Body of pancreas (tissue), 4 donors: ENCODE measurements at places on chromosomes 1 and 21.
A peak's percentile ranks its signal among the peaks of the same experiment; 100 is the strongest.

DNA sequence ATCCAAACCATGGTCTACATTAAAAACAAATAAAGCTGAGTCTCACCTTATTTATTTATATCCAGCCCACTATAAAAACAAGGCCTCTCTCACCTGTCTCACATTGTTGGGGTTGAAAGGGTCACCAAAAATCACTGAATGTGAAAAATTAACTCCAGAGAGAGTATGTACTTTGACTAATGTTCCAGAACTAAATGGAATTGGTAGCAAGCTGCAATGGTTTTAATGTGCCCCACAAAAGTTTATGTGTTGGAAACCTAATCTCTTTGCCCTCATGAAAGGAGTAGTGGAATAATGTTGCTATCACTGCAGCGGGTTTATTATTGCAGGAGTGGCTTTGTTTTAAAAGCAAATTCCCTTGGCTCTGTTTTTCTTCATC is 230.3 kb downstream of the LTN1 start:
- no peak for DNase-seq

- peak; percentile 63 for DNase-seq
Measured at GRCh38 chr1:206925106-206925736, 3.5 kb upstream of the FCMR start.

DNA sequence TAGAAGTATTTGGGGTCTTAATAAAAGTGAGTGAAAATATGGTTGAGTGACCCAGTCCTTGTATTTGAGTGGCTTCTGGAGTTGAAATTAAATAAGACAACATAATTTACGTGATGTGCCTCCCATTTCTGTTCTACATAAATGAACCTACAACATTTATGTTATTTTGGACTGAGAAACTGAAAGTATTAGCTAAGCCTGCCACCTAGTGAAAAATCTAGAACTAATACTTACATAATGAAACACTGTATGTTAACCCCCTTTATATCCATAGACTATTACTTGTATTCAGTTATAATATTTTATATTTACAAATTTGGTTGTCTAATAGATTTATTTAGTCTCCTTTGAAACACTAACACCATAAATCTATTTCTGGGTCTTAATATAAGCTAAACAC is 298.9 kb downstream of the KCNT2 start:
- DNase-seq = no peak

DNA sequence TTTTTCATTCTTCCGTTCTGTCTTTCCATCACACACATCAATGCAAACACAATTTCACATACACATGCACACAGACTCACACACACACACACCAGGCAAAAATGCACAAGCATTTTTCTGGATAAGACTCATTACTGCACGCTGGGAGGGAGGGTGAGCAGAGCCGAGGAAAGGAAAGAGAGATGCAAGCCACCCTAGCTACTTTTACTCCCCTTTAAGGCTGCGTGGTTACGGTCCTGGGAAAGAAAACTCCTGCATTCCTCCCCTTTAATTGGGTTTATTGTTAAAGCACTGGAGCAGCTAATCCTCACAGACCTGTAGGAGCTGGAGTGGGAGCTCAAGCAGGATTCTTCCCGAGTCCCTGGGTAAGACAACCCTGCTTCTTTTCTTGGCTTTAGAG is at the start of gene CAMK1G:
TSS of gene CAMK1G (plus strand) at position 307 of the 400 bp plus-strand sequence. CDS start 11,270 bp downstream, outside the sequence.
- DNase-seq = no peak

- DNase-seq = no peak
Measured at GRCh38 chr21:31267644-31268043, 76.4 kb downstream of the TIAM1 start.

- DNase-seq = no peak
Measured at GRCh38 chr1:176017722-176018121, 189.4 kb downstream of the COP1 start.

DNA sequence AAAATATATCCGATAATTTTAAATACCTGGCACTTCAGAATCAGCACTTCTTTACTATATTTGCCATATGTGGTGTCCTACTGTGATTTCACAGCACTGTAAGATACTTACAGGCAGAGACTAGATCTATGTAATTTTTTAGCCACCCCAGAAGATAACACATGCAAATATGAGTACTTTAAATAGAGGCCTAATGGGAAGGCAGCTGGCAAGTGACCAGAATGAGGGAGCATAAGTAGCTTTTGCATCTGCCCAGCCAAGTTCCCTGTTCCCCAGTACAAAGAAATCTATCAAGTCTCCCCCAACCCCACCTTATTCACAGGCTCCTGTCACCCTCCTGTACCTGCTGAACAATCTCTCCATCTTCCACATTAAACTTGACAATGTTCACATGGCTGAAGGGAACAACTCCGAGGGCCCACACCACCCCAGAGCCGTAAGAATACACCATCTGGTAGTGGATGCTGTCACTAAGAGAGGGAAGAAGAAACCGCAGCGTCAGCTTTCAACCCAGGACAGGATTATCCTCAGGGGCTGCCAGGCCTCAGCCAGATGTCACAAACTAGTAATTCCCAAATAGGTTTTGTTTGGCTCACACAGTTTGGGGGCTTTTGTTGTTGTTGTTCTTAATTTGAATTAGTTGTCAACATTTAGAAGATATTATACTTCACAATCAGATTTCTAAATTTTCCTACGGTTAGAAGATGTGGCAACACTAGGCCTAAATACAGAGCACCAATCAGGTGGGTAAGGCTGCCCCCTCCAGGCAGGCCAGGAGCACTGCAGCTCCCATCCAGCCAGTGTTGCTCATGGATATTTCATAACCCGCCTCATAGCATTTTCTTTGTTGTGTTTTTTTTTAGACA is 10.4 kb downstream of the EMC1 start:
- peak; percentile 72 for DNase-seq

GRCh38 chr1:5140136-5140535 is 485.7 kb downstream of the AJAP1 start:
- DNase-seq = no peak

GRCh38 chr1:173114346-173114745 is 63.6 kb upstream of the TNFSF18 start:
- DNase-seq = no peak

DNA sequence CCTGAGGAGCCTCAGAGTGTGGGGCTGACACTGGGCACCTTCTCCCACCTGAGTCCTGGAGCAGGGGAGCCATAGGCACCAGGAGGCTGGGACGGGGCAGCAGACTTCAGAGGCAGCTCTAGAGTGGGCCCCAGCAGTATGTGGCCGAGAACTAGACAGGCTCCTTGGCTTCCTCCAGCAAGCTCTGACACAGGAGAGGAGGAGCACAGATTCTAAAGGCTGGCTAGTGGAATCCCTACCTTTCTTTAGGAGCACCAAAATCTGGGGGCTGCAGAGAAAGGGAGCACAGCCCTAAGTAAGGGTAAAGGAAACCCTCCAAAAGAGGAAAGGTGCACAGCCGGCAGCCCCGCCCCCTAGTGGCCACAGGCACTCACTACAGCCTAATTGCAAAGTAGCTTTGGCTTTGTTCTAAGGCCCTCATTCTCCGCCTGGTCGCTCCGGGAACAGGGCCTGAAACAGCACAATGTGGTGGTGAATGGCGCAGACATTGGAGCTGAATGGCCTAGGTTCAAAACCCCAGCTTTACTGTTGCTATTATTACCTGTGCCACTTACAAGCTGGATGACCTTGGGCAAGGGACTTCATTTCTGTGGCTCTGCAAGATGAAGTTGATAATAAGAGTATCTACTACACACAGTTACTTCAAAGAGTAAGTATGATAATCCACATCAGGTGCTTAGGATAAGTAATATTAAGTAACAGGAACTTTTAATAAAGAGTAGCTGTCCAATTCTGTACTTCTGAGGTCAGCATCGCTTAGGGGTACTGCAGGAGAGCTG is 8.8 kb upstream of the GUCA2A start:
- peak; percentile 75 for DNase-seq

DNA sequence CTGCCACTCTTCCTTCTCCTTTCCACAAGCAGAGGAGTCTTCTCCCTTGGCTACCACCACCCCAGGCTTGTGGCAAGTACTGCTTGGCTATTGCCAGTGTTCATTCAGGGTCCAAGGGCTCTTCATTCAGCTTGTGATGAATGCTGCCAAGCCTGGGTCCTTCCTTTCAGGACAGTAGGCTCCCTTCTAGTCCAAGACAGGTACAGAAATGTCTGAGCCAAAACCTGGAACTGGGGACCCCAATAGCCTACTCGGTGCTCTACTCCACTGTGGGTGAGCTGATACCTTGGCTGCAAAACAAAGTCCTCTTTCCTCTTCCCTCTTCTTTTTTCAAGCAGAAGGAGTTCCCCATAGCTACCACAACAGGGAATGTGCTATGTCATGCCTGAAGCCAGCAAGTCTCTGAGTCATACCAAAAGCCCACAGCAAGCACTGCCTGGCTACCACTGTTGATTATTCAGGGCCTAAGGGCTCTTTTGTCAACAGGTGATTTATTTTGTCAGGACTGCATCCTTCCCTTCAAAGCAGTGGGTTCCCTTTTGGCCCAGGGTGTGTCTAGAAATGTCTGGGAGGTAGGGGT is 268.9 kb downstream of the HHAT start:
- DNase-seq = no peak

DNA sequence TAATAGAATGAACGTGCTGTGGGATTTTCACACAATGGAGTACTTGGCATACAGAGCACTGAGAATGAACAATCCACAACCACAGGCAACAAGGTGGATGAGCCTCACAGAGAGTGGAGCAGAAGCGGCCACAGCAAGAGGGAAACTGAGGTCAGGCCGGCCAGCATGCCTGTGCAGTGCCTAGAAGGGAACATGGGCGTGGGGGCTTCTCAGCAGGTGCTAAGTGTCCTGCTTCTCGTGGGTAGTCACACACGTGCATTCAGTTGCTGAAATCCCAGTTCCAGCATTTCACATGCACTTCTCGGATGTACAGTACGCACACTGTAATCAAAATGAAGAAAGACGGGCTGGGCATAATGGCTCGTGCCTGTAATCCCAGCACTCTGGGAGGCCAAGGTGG is 33.1 kb downstream of the WDR4 start:
- DNase-seq = no peak

- DNase-seq = no peak
Measured at GRCh38 chr21:28687586-28687985, 305.1 kb downstream of the LTN1 start.

GRCh38 chr1:5709976-5710375 is 282.2 kb downstream of the NPHP4 start:
- DNase-seq = no peak

- no peak for DNase-seq
Measured at GRCh38 chr1:96927125-96927524, 205.5 kb downstream of the PTBP2 start.

GRCh38 chr1:47402591-47402990 is 13.5 kb upstream of the FOXE3 start:
- no peak for DNase-seq

DNA sequence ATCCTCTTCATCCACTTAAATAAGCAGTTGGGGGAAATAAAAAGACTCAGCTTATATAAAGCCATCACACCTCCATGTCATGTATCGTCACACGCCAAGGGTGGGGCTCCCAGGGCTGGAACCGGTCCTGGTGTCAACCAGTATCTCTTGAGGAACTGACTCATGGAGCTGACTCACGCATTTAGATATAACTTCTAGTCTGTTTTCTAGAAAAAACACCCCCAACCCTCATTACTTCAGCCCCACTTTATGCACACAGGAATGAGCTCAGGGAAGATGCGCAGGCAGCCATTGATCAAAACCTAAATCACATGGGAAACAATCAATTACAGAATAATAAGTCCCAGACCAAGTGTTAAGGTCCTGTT is 6.9 kb upstream of the IL22RA1 start:
- DNase-seq = peak; percentile 47

DNA sequence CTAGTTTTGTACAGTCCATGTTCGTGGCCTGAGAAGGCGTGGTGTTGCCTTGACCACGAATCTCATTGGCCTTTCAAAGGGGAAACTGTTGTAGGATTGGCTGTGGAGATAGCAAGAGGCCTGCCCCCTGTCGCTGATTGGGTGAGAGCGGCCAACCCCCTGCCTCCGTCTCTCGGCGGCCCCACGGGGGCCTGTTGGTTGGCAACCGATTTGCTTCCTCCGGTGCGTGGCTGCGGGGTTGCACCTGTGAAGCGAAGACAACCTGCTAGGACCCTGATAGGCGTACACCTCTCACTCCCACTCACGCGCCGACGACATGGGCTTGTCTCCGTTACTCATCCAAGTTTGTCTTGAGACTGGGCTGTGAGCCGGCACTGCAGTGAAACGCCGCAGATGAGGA is at the start of gene UBE2U:
TSS of gene UBE2U (plus strand) at position 204 of the 400 bp plus-strand sequence. CDS start 428 bp downstream, outside the sequence.
- DNase-seq = no peak

DNA sequence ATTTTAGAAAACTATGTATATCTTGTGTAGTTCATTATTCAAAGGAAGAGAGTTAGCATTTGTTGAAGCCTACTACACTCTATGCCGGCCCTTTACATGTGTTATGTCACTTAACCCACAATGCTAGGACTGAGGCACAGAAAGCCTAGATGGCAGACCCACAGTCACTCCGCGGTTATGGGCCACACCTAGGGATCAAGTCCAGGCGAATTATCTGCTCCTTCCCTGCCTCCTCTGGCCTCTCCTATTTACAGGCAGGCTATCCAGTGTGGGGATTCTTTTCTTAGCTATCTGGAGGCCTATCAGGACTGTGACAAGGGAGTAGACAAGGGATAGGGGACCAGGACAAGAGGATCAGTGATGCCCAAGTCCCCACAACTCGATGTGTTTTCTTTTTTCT is 33.0 kb downstream of the IER5 start:
- no peak for DNase-seq

DNA sequence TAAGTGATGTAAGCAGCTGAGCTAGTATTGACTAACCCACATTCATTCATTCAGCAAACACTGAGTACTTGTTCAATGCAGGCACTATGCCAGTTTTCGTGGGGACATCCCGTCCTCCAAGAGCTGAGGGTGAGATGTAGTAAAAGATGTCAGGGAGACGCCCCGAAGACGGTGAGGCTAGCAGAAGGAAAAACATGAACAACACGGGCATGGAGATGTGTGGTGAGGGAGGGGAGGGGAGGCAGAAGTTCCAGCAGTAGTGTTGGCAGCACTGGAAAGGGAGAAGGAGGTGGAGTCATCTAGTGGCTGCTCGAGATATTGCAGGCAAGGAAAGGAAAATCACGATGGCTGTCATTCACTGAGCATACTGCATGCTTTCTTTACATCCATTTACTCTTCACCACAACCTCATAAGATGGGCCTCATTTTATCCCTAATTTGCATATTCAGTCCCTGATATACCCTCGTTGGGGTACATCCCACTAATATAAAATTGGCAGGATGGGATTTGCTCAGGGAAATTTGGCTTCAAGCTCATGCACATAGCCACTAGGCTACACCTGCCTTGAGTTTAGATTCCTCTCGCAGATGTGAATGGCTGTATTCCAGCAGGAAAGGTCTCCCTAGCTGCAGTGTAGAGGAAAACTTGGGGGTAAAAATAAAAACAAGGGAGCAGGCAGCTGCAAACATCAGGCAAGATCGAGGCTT is 14.5 kb downstream of the PDZK1IP1 start:
- DNase-seq = peak; percentile 70

- DNase-seq = peak; percentile 20
Measured at GRCh38 chr1:109823543-109824348, 60.0 kb upstream of the EPS8L3 start.

GRCh38 chr1:172203135-172203823 is 217.2 kb upstream of the C1orf105 start:
- DNase-seq = no peak

- DNase-seq = no peak
Measured at GRCh38 chr21:37374027-37374426, 7.5 kb downstream of the DYRK1A start.

- no peak for DNase-seq
Measured at GRCh38 chr1:12614402-12615158, 3.4 kb downstream of the DHRS3 start.

GRCh38 chr1:202632241-202632640 is 78.0 kb downstream of the SYT2 start:
- DNase-seq = no peak
